ENCODE measurements at places on chromosomes 3 and 15.

- no peak for DNase-seq
These were observed 138.3 kb upstream of the ABHD17C start for GRCh38 chr15:80556694-80557367.

DNA sequence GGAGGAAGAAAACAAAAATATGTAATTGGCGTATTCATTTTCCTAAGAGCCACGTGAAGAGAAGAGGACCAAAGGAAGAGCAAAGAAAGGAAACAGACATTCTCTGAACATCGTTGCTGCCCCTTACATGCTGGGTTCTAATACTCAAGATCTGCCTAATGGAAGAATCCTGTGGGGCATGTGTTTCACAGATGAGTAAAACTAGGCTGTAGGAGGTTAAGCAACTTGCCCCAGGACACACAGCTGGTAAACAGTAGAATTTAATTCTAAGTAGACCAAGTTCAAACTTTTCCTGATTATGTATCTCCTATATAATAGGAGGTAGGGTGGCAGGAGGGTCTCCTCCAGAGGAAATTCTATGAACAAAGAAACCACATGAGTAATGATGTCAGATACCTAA, 106.1 kb upstream of the TNFAIP8L3 start:
- no peak for DNase-seq

- no peak for DNase-seq
These were observed 153.2 kb upstream of the THBS1 start for GRCh38 chr15:39427705-39428104.

GRCh38 chr3:49421890-49422378, 339 bp downstream of the AMT start:
- no peak for DNase-seq

- DNase-seq, result no peak
These were observed 92.3 kb upstream of the COL8A1 start for GRCh38 chr3:99545941-99546580.

DNA sequence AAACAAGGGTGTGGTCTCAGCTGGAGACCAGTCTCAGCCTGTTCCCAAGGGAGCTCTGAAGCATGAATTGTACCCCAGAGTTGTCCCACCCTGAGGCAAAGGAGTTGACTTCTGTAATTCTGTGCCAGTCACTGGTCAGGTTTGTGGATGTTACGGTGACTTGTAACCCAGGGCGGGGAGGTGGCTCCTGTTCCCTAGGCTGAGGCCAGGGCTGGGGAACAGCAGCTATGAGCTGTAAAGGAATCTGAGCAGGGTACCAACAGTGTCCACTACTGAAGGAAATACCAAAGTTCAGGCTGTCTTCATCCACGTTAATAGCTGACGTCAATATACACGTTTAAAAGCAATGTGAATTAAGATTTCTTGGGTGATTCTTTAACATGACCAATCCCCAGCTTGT, 266.2 kb downstream of the ABHD5 start:
- no peak for DNase-seq

DNA sequence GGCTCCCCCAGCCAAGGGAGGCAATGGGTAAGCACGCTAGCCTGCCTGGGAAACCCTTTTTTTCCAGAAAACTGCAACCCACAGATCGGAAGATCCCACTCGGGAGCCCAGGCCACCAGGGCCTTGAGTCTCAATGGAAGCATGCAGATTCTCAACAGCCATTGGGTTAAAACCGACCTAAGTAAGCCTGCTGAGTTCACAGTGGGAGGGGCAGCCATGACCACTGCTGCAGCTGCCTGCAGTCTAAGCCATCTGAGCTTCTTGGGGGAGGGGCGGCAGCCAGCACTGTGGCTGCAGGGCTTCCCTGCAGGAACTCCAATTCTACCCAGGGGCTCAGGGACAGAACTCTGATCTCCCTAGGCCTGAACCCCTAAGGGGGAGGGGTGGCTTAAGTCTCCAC, 82.0 kb downstream of the DPPA2 start:
- no peak for DNase-seq

GRCh38 chr15:93360318-93360717, 271.3 kb upstream of the RGMA start:
- DNase-seq, result no peak

- DNase-seq, result no peak
These were observed 38.9 kb downstream of the CACNA2D2 start for GRCh38 chr3:50464569-50464968.

GRCh38 chr15:52765785-52766184, 24.4 kb downstream of the ONECUT1 start:
- no peak for DNase-seq

DNA sequence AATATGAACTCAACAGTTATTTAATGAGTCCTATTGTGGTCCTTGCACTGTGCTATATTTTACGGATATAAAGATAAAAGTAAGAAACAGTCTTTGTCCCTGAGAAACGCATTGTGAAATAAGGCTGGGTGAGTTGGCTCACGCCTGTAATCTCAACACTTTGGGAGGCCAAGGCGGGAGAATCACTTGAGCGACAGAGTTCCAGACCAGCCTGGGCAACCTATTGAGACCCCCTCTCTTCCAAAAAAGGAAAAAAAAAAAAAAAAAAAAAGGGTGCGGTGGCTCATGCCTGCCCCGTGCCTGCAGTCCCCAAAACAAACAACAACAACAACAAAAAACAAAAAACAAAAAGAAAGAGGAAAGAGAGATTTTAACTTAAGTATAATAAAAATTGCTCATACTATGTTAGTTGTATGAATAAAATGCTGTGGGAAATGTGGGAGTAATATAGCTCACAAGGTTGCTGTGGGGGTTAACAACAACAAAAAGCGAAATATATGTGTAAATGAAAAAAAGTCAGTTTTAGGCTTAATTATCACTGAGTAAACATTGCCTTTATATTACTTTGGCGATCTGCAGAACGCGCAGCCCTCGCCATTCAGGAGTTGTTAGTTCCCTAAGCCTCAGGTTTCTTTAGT, 461 bp upstream of the FNDC3B start:
- DNase-seq, result no peak

GRCh38 chr15:100277087-100277855, 64.5 kb downstream of the ADAMTS17 start:
- DNase-seq, result no peak

GRCh38 chr15:76843269-76843668, 61.9 kb downstream of the SCAPER start:
- DNase-seq, result no peak

GRCh38 chr3:111924283-111924682, 54.5 kb upstream of the ABHD10 start:
- DNase-seq, result no peak

DNA sequence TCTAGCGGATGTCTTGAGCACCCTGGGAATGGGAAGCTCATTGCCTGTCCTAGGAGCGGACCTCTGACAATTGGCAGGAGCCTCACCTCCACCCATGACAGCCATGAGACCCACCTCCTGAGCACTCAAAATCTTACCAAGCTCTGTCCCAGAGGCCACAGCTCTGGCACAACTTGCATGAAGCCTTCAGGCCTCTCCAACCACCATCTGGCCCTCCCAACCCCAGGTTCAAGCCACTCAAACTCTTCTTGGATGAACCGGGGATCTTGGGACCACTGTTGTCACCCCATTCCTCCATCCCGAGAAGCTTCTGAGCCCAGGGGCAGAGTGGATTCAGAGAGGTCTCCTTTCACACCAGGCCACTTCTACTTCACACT, 1.5 kb downstream of the VIPR1 start:
- no peak for DNase-seq

DNA sequence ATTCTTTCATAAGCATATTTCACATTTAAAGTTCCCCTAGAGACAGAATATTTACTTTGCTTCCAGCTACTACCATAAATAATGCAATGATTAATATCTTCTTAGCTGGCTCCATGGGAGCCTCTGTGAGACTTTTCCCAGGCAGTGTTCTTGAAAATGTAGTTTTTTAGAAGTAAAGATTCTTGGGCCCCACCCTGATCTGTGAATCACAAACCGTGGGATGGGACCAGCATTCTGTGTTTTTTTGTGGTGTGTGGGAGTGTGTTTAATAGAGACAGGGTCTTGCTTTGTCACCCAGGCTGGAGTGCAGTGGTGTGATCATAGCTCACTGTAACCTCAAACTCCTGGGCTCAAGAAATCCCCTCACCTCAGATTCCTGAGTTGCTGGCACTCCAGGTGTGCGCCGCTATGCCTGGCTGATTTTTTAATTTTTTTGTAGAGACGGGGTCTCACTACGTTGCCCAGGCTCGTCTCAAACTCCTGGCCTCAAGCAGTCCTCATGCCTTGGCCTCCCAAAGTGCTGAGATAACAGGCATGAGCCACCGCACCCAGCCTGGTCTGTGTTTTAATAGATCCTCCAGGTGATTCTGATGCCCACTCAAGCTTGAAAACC, 83.0 kb downstream of the KLHL25 start:
- no peak for DNase-seq

DNA sequence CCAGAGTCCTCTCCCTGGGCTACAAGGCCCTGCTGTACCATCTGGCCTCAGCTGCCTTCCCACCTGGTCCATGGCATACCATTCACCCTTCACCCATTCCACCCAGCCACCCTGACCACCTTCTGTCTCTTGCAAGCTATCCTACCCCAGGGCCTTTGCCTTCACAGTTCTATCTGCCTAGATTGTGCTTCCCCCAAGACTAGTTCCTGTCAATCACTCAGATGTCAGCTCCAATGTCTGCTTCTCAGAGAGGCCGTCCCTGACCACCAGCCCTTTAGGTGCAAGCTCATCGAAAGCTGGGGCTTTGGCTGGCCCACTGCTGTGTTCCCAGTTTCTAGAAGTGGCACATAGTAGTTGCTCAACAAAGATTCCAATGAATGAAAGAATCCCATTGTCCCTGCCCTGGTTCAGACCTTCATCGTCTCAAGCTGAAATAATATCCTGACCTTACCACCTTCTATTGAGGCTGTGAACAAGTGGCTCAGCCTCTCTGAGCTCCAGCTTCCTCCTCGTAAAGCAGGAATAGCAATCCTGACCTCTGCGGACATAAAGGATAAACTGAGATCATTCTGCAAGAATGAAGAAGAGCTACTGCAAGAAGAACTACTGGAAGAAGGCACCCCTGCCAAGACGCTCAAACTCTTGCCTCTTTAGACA, 15.8 kb downstream of the EFCAB12 start:
- no peak for DNase-seq

GRCh38 chr15:88908123-88908522, 5.1 kb downstream of the MFGE8 start:
- no peak for DNase-seq

- no peak for DNase-seq
These were observed 68.3 kb upstream of the GLCE start for GRCh38 chr15:69092159-69092558.

- no peak for DNase-seq
These were observed 31.2 kb upstream of the USP3 start for GRCh38 chr15:63473007-63473748.

DNA sequence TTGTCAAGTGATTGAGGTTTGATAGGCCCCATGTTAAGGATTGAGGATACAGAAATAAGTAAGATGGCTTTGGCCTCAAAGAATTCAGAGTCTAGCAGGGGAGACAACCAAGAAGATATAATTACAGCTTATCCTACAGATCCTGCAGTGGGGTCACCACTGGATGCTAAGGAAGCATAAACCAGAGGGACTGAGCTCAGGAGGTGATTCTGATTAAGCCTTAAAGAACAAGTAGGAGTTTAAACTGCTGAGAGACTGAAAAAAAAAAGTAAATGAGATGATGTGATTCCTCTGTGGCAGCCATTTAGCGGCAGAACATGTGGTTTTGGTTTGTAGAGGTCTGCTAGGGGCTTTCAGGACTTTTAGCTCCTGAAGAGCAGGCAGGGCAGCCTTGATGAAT, 72.1 kb upstream of the ROPN1 start:
- DNase-seq, result no peak

- DNase-seq, result no peak
These were observed 1282.9 kb downstream of the ROBO2 start for GRCh38 chr3:78322780-78323179.

DNA sequence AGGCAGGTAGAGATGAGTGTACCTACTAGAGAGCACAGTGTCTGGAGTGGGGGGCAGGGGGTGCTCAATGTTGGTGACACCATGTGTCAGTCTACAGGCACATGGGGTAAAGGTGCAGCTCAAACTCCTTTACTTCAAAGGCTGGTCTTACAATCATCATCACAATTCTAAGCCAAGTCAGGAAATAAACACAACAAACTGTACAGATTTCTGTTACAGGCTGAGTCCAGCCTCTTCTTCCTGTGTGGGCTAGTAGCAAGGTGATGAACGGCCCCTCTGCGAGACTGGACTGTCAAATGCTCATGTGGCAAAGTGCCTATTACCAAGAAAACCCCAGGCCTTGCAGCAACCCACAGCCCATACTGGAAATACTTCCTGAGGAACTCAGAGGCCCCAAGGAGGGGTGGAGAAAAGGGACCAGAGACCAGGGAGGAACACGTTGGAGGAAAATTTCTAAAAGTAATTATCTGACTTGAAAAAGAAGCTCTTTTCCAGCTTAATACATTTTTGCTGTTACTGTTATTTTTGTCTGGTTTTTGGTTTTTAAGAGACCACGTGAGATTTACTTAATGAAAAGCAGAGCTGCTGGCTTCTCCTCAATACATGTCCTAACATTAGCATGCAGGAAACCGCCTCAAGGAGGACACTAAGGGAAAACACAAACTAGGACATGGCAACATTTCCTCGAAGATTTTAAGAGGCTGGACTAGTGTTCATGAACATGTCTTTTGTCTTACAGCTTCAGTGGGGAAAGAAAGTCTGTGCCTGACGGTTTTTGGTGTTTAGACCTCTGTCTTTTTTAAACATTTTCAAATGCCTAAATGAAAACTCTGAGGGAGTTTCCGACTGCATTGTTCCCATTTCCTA, 29.5 kb downstream of the TBC1D2B start:
- DNase-seq, result no peak

- no peak for DNase-seq
These were observed 68.1 kb upstream of the DCLK3 start for GRCh38 chr3:36832406-36832805.

- no peak for DNase-seq
These were observed 31.4 kb downstream of the MYL3 start for GRCh38 chr3:46831841-46832240.

DNA sequence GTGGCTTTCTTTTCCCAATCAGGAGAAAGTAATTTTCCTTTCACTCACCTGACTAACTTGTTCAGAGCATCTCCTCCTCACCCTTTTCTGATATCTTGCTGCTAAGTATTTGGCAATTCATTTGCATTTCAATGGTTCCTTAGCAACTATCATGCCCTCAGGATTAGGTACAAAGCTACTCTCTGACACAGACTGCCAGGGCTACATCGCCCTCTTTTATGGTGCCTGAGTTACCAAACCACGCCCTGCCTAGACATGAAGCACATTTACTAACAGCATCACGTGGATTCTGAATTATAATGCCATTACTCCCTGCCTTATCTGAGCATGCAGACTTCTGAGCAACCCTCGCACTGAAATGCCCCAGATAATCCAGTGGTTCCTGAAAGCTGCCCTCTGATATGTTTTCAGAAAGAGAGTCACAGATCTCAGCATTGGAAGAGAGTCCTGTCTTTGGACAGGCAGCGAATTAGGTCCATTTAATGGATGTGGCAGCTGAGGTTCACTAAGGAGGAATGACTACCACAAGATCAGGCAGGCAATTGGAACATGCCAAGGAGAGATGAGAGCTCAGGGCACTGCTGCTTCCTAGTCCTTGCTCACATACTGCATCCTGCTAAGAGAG, 14.5 kb downstream of the EPHB1 start:
- DNase-seq, result no peak

Measured in stimulated activated CD8-positive, alpha-beta memory T cell treated with anti-CD3 and anti-CD28 coated beads, Interleukin-12 subunit alpha, Interleukin-12 subunit beta, amount 100 ng/mL, for 4 hours (primary cell).